Activated T-cell treated with anti-CD3 and anti-CD28 coated beads, Interleukin-2, amount 50 U/mL, for 72 hours (primary cell): ENCODE measurements at places on chromosomes 3 and 15. TPM values are rescaled to one million over a fixed set of nuclear protein-coding genes. Genes with fewer than 3 reads are reported as not detected.

Gene PDZRN3
- not detected for total RNA-seq

Gene WNT7A
- total RNA-seq, result not detected

Gene GRM7
- not detected for total RNA-seq

Gene LDHAL6B
- not detected for total RNA-seq

Gene CLRN1
- total RNA-seq, result not detected

Gene SGO1
- 27.8 TPM for total RNA-seq

Gene IL17RD
- total RNA-seq, result 0.07 TPM

Gene KIAA1143
- 28.4 TPM for total RNA-seq

Gene TRIM71
- total RNA-seq, result 0.07 TPM

Gene ERICH6
- not detected for total RNA-seq

Gene SLC28A1
- not detected for total RNA-seq

Gene CKMT1B
- total RNA-seq, result not detected

Gene VPS13C
- 88.5 TPM for total RNA-seq

Gene ZNF80
- 1.4 TPM for total RNA-seq

Gene KBTBD13
- not detected for total RNA-seq

Gene GOLGA8S
- 0.07 TPM for total RNA-seq

Gene MORC1
- not detected for total RNA-seq

Gene NDN
- 1.5 TPM for total RNA-seq

Gene ATP13A5
- not detected for total RNA-seq

Gene CLDN1
- 12.3 TPM for total RNA-seq

Gene SLC2A2
- not detected for total RNA-seq

Gene CLDN18
- total RNA-seq, result not detected

Gene KLHDC8B
- 3.0 TPM for total RNA-seq

Gene LYZL4
- total RNA-seq, result not detected

Gene PLD1
- total RNA-seq, result 0.65 TPM

Gene GTF2E1
- total RNA-seq, result 15.9 TPM

Gene ADCY5
- total RNA-seq, result not detected

Gene SLC9A9
- total RNA-seq, result 4.3 TPM

Gene THRB
- total RNA-seq, result not detected

Gene TMF1
- 41.9 TPM for total RNA-seq

Gene ACP3
- not detected for total RNA-seq

Gene MED12L
- 4.4 TPM for total RNA-seq

Gene CTSH
- total RNA-seq, result 33.1 TPM

Gene GOLGA8G
- total RNA-seq, result not detected

Gene FOXL2
- total RNA-seq, result 0.12 TPM
